ENCODE measurements at places on chromosomes 2 and 18. TPM values are rescaled to one million over a fixed set of nuclear protein-coding genes. Genes with fewer than 3 reads are reported as not detected.

Gene UXS1
- total RNA-seq, result 19.7 TPM

Gene BCL11A
- total RNA-seq, result 15.4 TPM

Gene SCN3A
- total RNA-seq, result not detected

Gene DAW1
- total RNA-seq, result 0.65 TPM

Gene AQP12B
- not detected for total RNA-seq

Gene CTAGE1
- total RNA-seq, result 0.12 TPM

Gene SERPINB11
- not detected for total RNA-seq

Gene MALL
- total RNA-seq, result 0.60 TPM

Gene OST4
- total RNA-seq, result 494 TPM

Gene IL36B
- total RNA-seq, result not detected

Gene EVA1A
- 27.3 TPM for total RNA-seq

Gene SERPINB4
- total RNA-seq, result not detected

Gene RGPD4
- 0.10 TPM for total RNA-seq

Gene TUBA3E
- not detected for total RNA-seq

Gene RAX
- total RNA-seq, result not detected

Gene GATA6
- total RNA-seq, result 13.1 TPM

Gene TAF4B
- 2.2 TPM for total RNA-seq

Gene SEPTIN10
- total RNA-seq, result 90.9 TPM

Gene THUMPD2
- 7.7 TPM for total RNA-seq

Gene RANBP2
- total RNA-seq, result 52.7 TPM

Gene CHRNG
- total RNA-seq, result not detected

Gene NT5DC4
- not detected for total RNA-seq

Gene CCDC178
- not detected for total RNA-seq

Gene HOXD12
- not detected for total RNA-seq

Gene RRM2
- 48.3 TPM for total RNA-seq

Data from chondrocyte (in vitro differentiated cells).